ENCODE measurements at places on chromosomes 16 and 17. TPM values are rescaled to one million over a fixed set of nuclear protein-coding genes. Genes with fewer than 3 reads are reported as not detected.

CEP295NL gene
- total RNA-seq = 2.1 TPM

ABCC12 gene
- total RNA-seq = not detected

CCL16 gene
- not detected for total RNA-seq

SLC12A3 gene
- total RNA-seq = not detected

EPX gene
- not detected for total RNA-seq

PDXDC1 gene
- total RNA-seq = 80.3 TPM

TMEM88 gene
- 0.43 TPM for total RNA-seq

CA5A gene
- not detected for total RNA-seq

TRIM65 gene
- 20.2 TPM for total RNA-seq

MRC2 gene
- total RNA-seq = 2.8 TPM

OR1A2 gene
- not detected for total RNA-seq

CUEDC1 gene
- 45.5 TPM for total RNA-seq

PRCD gene
- not detected for total RNA-seq

CALCOCO2 gene
- total RNA-seq = 8.1 TPM

SHBG gene
- not detected for total RNA-seq

ATP1B2 gene
- not detected for total RNA-seq

ZFHX3 gene
- 2.6 TPM for total RNA-seq

GP1BA gene
- not detected for total RNA-seq

ITGAD gene
- total RNA-seq = not detected

HEXIM2 gene
- 9.5 TPM for total RNA-seq

DHRS7B gene
- 26.9 TPM for total RNA-seq

MYO1D gene
- 31.2 TPM for total RNA-seq

BRIP1 gene
- 4.8 TPM for total RNA-seq

C16orf96 gene
- total RNA-seq = not detected

SLC16A13 gene
- 0.16 TPM for total RNA-seq

DPEP2 gene
- total RNA-seq = not detected

RAC3 gene
- total RNA-seq = 71.3 TPM

ZFPM1 gene
- 9.2 TPM for total RNA-seq

ZFP3 gene
- under 0.01 TPM for total RNA-seq

ALDOA gene
- total RNA-seq = 1,983 TPM

PLLP gene
- total RNA-seq = 0.16 TPM

Data from HT-29 (cell line).